Stimulated activated CD4-positive, alpha-beta T cell treated with anti-CD3 and anti-CD28 coated beads, Interleukin-4, amount 100 ng/mL, for 4 hours (primary cell): ENCODE measurements at places on chromosomes 5 and 9.

DNA sequence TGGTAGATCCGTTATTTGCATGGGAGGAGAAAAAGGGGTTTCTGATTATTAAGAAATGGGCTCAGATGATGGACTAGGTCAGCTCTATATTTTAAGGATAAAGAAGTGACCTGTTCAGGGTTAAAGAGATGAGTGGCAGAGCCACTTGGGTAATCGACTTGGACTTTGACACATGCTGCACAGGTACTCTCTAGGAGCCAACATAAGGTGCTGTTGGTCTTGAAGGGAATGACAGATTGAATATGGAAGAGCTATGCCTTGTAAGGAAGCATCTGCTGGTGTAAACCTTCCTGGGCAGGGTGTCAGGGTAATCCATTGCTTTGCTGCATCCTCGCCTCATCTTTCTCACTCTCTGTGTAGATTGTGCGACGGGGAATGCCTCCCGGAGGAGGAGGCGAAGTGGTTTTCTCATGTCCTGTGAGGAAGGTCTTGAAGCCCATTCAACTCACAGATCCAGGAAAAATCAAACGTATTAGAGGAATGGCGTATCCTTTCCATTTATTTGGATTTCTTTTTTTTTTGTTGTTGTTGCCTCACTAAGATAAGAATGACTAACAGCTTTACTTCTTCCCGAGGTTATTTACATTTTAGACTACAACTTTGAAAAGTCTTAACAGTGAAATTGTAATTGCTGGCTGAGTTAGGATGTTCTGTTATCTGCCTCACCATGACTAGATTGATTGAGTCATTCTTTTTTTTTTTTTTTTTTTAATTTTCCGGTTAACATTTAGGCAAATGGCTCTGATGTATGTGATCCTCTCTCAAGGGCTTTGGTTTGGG lies 41.2 kb downstream of the RCL1 start:
- no peak for DNase-seq

DNA sequence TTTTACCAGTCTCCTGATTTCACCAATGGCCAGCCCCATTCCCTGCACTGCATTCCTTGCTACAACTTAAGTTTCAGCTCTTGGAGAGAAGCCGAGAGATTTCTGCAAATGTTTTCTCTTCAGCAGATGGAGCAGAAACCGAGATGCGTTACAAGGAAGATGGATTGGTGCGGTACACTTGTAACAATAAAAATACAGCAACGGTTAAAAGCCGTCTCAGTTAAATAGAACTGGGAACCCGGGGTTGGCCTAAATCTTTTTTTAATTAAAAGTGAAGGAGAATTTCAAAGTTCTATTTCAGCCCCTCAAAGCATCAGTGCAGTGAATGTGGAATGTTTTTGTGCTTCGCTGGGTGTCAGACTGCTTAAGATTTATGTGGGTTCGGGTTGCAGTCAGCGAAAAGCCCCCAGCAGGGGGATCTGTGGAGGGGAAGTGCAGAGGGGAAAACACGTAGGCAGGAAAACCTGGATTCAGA lies 19.8 kb downstream of the BRINP1 start:
- DNase-seq: no peak

GRCh38 chr9:104921067-104921741 lies 6.8 kb downstream of the ABCA1 start:
- DNase-seq: no peak

GRCh38 chr9:132011896-132012295 lies 67.8 kb downstream of the MED27 start:
- DNase-seq: no peak

- DNase-seq: no peak
These were observed 94.4 kb upstream of the FSTL4 start for GRCh38 chr5:133706506-133707430.

GRCh38 chr9:23590276-23591000 lies 235.6 kb downstream of the ELAVL2 start:
- no peak for DNase-seq

DNA sequence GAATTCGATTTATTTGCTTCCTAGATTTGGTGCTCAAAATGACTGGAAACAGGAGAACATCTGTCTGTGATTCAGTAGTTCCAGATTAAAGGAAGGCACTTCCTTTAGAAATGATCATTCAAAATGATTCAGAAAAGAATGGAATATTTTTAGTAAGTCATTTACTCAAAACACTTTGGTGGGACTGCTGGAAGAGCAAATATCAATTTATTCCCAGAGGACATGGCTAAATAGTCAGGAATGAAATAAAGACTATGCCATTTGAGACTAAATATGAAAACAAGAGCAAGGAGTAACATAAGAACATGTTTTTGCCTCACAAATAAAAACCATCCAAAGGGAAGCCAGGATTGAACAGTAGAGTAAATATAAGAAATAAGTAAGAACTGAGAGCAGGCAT lies 138.6 kb upstream of the RASA1 start:
- DNase-seq: no peak

- DNase-seq: no peak
These were observed 5.6 kb downstream of the MEGF9 start for GRCh38 chr9:120708526-120709224.

GRCh38 chr9:68690088-68690487 lies 15.0 kb upstream of the PIP5K1B start:
- no peak for DNase-seq

- DNase-seq: no peak
These were observed 251.2 kb downstream of the CHSY3 start for GRCh38 chr5:130155345-130156011.

- peak; percentile 49 for DNase-seq
These were observed 135.6 kb upstream of the PPP1R26 start for GRCh38 chr9:135343837-135344522.

GRCh38 chr5:137439645-137440044 lies 59.5 kb downstream of the SPOCK1 start:
- DNase-seq: no peak

- peak; percentile 1 for DNase-seq
These were observed 688 bp downstream of the CNTLN start for GRCh38 chr9:17135295-17136160.

DNA sequence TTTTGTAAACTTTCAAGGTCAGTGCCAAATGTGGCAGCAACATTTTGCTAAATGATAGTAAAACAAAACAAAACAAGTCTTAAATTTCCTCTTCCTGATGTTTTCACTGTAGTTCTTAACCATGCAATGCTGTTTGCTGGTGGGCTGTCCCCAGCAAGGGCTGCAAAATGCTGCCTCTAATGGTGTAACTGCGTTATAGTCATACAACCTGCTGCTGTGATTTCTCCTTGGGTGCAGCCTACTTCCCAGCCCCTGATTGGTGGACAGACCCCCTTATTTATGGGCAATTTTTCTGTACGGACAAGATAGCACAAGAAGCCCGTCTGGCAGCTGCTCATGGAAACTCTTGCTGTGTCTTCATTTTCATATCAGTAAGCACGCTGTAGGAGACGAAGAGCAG lies 26.6 kb upstream of the PIP5K1B start:
- DNase-seq: no peak

- DNase-seq: no peak
These were observed 78.3 kb downstream of the MAN2A1 start for GRCh38 chr5:109767997-109768396.

- no peak for DNase-seq
These were observed 42.7 kb downstream of the NIPBL start for GRCh38 chr5:36919238-36919637.

DNA sequence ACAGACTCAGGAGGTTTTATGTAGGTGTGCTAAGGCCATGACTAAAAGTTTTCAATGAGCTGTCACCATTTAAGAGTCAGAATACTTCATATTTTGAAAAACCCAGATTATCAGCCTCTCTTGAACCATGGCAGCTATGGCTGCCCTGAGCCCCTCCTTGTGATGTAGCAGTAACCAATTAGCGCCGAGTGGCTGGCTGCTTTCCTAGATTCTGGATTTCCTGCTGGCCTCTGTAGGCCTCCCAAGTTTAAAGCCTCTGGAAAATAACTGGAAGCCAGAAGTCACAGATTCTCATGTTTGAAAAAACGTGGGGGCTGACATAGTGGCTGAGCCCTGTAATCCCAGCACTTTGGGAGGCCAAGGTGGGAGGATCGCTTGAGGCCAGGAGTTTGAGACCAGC lies 25.5 kb downstream of the DAB2IP start:
- no peak for DNase-seq

DNA sequence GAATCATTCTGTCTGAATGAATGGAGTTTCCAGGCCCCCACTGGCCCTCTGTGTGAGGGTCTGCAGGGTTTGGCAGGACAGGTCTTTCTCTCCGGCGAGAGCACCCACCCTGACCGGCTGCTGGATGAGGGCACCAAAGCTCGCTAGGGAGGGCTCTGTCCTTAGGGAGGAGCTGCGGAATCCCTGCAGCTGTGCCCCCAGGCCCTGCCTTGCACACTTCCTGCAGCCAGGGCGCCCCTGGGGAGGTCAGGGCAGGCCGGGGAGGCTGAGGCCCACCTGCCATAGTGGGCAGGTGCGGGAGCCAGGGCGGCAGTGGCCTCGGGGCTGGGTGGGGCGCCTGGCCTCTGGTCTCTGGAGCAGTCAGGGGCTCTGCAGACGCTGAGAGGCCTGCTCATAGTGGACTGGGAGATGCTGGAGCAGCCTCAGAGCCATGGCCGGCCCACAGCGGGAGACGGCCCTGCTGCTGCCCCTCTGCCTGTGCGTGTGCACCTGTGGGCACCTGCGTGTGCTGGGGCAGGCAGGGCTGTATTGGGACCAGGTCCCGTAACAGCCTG lies 36.1 kb downstream of the EXOC3 start:
- DNase-seq: no peak

DNA sequence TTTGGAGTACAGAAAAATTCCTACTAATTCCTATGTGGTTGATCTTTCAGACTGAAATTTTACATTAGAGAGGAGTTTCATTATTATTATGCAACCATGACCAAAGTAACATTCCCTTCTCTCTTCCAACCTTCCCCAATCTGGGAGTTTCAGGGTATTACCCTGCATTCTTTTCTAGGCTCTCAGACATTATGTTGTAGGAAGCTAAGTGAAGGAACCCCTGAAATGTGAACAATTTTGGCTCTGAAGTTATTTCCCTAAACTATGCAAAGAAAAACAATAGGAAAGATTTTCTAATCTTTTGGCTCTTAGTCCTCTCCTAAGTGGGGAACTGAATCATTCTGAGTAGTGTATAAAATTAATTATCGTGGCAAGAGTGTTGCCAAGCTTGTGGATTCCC lies 63.3 kb upstream of the ZFAND5 start:
- no peak for DNase-seq

DNA sequence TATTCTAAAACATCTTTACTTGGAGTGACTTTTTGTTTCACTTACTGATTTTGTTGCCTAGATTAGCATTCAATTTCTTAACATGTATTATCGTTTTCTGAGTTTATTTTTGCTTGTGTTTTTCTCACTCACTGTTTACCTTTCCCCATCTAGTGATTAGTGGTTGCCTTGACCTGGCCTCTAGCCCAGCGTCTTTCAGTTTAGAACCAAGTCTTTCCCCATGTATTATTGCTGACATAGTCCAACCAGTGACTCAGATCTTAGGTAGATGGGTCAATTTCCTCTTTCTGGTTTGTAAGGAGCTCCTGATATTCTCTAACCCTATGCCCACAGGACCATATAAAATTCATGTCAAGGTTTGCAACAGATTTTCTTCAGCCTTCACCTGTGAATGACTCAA lies 135.5 kb downstream of the PRR16 start:
- no peak for DNase-seq

DNA sequence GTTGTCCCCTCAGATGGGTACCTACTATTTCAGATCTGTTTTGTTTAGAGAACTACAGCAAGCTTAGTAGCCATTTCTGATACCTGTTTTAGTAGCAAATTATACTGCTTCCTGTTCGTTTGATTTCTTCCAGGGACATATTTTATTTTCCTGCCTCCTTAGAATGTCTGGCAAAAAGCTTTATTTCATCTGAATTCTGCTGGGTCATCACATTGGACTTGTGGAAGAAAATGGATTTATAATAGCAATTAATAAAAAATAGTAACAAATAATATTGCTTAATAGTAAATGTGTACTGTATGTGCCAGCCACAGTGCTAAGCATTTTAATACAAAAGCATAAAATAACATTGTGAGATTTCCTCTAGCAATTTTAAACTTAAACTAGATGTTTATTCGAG lies 79.4 kb downstream of the SH3GL2 start:
- DNase-seq: no peak

GRCh38 chr5:134086225-134086942 lies 28.1 kb upstream of the TCF7 start:
- DNase-seq: no peak

DNA sequence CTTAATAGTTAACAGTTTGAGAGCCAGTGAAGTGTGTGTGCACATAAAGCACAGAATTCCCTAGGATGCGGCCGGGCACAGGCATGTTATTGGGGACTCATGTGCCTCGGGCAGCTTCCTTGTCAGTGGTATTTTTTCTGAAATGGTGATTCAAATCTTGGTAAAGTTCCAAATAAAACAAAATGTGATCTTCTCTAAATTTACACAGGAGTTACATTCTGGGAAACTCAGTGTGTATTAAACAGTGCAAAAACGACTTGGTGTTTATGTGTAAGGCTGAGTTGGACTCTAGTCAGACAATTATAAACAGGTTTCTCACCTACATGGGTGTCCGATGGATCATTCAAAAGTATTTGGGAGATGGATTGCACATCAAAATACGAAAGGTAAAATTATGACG lies 48.9 kb downstream of the BOD1 start:
- DNase-seq: no peak

DNA sequence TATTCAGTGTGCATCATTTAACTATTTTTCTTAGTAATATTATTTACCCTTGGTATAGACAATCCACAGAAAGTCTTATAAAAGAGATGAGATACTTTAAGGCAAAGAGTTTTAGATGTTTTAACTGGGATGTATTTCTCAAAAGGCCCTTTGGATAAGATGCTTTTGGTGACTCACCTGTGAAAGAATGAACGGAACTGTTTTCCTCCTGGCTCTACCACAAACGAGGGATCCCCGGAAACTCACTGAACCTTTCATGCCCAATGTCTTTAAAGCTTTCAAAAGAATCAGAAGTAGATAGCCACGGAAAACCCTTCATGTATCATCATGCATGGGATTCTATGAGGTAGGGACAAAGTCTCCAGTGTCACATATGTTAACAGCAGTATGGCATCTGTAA lies 1.6 kb downstream of the ZNF782 start:
- no peak for DNase-seq

- DNase-seq: no peak
These were observed 426.5 kb upstream of the CD180 start for GRCh38 chr5:67623078-67623477.

DNA sequence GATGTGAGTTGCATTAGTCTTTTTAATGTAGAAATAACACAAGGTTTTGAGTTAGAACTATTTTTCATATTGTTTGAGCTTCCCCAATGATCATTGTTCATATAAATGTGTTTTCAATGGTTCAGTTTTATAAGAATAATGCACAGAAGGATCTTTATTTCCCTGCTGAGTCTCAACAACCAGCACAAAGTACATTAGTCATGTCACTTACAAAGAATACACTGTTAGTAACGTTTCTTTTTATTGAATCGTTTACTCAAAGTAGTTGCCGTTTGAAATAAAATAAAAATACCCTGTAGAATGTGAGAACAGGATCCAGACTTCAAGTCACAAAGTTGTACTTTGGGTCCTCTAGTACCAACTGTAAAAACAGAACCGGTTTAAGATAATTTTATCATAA lies 41.5 kb downstream of the ERCC8 start:
- DNase-seq: no peak

GRCh38 chr9:72338631-72339030 lies 26.4 kb downstream of the ZFAND5 start:
- no peak for DNase-seq
